ENCODE measurements at places on chromosomes 12 and 14.

DNA sequence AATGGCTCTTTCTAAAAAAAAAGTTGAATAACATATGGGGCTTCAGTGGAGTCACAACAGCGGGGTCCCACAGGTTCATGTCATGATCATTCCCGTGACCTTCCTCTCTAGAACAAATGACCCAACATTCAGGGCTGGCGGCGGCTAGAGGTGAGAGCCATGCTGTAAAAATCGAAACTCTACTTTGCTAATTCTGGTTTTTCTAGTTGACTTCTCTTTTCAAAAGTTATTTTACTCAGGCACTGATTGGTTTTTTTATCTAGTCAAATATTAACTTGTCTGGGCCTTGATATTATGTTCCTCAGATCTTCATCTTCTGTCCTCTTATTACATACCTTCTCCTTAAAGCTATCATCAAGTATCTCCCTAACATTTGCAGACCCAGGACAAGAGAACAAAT, 402.9 kb upstream of the SOX5 start:
- ATAC-seq = no peak

GRCh38 chr12:80188576-80188975, 89.2 kb downstream of the OTOGL start:
- ATAC-seq = no peak

DNA sequence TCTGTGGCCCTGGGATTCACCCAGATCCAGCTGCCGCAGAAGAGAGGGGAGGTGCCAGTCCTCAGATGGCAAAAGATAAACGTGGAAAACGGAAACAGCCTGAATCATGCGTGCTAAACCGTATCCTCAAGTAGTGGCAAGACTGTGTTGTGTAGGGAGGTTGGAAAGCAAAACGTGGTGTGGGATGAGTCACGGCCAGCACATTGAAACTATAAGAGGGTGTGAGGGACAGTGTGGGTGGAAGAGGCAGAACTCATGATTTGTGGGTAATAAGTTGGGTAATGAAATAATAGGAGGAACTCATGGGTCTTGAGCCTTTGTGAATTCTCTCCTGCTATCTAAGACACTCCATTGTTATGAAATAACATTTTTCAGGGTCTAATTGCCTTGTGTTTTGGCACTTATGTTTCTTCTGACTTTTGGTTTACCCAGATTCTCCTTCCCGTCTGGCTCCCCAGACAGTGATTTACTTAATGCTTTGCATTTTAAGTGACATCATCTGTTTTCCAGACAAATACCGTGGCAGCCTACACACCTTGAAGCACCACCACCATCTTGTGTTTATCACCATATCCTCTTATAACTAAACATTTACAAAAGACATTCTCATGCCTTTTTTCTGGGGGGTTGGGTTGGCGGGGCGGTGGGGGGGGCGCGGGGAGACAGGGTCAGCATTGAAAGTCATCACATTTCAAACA, 62.3 kb upstream of the PTCSC3 start:
- ATAC-seq = no peak

DNA sequence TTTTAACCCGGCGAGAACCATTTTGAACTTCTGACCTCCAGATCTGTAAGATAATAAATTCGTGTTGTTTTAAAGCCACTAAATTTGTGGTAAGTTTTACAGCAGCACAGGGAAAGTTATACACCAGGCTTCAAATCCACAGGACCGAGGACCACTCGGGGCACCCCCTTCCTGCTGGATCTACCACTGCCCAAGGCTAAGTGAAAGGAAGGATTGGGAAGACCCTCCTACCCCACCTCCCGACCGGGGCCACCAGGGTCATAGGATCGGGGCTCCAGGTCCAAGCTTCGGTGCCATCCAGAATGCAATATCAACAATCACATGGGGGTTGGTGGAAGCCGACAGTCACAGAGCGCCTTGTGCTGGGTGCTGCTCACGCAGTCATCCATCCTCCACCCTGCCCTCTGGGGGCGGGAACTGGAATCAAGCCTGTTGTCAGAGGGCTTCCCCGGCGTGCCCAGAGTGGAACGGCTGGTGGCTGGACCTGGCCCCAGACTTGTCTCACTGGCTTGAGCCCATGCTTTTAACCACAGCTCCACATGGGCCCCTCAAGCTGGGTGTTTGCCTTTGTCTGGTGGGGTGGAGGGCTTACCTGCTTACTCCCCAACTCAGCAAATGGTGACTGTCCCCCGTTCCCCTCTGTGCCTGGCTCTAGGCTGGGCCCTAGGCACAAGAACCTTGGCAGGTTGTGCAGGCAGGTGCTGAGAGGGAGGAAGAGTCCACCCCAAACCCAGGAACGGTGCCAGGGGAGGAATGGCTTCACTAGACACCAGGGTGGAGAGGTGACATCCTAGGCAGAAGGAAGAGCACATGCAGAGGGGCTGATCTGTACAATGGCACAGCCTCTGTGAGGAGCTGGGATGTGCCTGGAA, 180.3 kb upstream of the RTL1 start:
- ATAC-seq = no peak

GRCh38 chr14:26730929-26731618, 133.2 kb upstream of the NOVA1 start:
- ATAC-seq = peak; percentile 76

GRCh38 chr12:3091038-3091319, 13.8 kb downstream of the TSPAN9 start:
- ATAC-seq = no peak

DNA sequence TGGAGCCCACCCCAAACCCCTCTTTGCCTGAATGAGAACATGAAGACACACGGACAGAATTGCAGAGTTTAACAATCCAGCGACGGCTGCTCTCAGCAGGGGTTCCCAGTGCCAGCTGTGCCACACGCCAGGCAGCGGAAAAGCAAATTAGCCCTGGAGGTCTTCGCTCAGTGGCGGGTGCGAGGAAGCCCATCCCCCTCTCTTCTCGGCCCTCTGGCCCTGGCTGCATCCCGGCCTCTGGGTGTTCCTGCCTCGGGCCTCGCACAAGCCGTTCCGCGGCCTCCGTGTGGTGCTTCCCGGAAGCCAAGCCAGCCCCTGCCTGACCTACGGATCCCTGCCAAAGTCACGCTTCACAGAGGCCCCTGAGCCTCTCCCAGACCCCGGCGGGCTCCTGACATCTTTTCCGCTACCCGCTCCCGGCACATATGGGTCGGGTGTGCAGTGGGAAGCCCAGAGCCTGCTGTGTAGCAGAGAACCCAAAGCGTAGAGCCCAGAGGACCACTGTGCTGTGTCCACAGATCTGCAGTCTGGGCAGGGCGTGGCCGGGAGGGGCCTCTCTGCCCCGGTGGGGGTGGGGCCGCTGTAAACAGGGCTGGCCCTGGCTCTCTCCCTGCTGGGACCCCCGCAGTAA, 70.7 kb upstream of the GALNT9 start:
- no peak for ATAC-seq

DNA sequence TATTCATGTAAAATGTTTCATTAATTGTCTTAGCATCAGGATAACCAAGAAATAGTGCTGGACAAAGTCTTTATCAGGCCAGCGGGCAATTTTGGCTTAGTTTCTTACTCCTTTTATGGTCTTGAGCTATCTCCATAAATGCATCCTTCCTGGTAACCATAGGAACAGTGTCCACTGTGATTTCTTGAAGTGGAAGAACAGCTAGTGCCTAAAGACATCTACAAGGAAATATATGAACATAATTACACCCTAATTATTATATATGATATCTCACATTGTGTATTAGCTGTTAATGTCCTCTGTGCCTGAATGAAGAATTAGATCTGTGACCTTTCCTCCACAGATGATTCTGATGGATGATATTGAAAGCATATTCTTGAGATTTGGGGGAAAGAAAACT, 286.7 kb upstream of the ATXN7L3B start:
- no peak for ATAC-seq

DNA sequence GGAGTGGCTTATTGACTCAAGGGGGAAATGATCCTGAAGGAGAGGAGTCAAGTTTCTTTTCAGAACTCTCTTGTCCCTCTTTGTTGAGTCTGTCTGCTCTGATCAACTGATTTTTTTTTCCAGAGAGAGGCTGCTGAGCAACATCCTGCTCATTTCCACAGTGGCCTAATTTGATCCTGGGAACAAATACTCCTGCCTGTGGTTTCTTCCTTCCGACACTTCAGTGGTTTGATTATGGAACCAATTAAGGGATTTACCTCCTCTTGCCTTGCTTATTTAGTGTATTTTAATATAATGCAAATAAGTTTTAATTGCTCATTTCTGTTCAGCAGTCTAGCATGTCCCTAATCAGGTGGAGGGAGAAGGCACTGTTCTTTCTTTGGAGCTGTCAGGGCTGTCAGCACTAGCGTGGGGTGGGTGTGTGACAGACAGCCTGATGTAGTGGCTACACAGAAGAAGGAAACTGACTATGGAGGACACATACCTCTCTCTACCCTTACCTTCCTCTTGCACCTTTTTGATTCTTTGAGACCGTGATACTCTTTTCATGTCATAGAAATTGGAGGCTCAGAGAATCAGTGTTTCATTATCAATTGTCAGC, 344.9 kb upstream of the STXBP6 start:
- ATAC-seq = no peak

- no peak for ATAC-seq
Observed at GRCh38 chr12:114678718-114679117, 5.3 kb downstream of the TBX3 start.

DNA sequence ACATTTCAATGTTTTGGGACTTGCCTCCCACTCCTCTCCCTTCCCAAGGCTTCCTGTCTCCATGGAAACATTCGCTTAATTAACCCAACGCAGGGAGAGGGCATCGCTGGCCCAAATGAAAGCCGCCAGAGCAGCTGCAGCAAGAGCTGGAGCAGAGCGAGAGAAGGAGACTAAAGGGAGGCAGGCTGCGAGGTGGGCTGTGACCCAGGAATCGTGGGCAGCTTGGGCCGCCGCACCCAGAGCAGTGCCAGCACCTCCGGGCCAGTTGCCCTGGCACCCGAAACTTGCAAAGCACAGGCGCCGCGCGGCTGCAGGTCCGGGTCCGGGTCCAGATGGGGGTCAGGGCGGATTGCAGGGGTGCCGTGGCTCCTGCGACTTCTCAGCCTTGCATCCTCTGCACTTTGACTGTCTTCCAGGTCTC, 43.5 kb upstream of the PTPRQ start:
- ATAC-seq = peak; percentile 64

- no peak for ATAC-seq
Observed at GRCh38 chr12:102757154-102757881, 159.7 kb downstream of the PAH start.

- no peak for ATAC-seq
Observed at GRCh38 chr12:105099356-105099755, 8.2 kb upstream of the WASHC4 start.

- peak; percentile 70 for ATAC-seq
Observed at GRCh38 chr14:74324931-74325361, 22.2 kb upstream of the ABCD4 start.

DNA sequence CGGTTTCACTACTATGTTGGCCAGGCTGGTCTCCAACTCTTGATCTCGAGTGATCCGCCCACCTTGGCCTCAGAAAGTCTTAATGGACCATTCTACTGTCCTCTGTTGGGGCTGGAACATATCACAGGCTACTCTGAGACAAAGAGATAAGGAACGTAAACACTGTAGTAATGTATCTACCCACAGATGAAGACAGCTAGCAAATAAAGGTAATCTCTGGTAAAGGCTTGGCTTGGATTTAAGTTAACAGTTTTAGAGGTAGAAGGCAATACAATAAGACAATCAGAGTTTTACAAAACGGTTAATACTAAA, 44.6 kb upstream of the ISM2 start:
- no peak for ATAC-seq

- no peak for ATAC-seq
Observed at GRCh38 chr14:32408018-32408417, 78.9 kb downstream of the AKAP6 start.

GRCh38 chr12:50241178-50241577, 42.1 kb downstream of the LIMA1 start:
- ATAC-seq = no peak

- ATAC-seq = no peak
Observed at GRCh38 chr14:35532783-35533356, 1.1 kb upstream of the INSM2 start.

GRCh38 chr14:64604001-64604400, 54.2 kb downstream of the PPP1R36 start:
- ATAC-seq = no peak

DNA sequence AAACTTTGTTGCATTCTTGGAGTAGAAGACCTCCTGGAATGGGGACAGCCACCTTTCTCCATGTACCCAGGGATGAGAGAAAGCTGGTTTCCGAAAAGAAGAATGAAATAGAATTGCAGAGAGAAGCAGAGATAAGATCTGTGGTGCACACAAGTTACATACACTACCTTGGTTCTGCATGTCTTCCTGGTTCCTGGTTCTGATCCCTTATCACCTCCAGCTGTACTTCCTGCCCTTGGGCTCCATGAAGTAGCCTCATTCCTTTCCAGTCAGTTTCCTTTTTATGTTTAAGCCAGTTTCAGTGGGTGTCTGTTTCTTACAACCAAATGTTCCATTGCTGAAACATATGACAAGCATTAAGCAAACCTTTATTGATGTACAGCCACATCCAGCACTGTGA, 69.3 kb downstream of the FBXW8 start:
- no peak for ATAC-seq

- ATAC-seq = no peak
Observed at GRCh38 chr12:123645878-123646277, 12.2 kb downstream of the GTF2H3 start.

GRCh38 chr12:58424735-58425392, 483.5 kb downstream of the ATP23 start:
- ATAC-seq = peak; percentile 31

- ATAC-seq = no peak
Observed at GRCh38 chr14:61179061-61179690, 102.0 kb downstream of the TMEM30B start.

DNA sequence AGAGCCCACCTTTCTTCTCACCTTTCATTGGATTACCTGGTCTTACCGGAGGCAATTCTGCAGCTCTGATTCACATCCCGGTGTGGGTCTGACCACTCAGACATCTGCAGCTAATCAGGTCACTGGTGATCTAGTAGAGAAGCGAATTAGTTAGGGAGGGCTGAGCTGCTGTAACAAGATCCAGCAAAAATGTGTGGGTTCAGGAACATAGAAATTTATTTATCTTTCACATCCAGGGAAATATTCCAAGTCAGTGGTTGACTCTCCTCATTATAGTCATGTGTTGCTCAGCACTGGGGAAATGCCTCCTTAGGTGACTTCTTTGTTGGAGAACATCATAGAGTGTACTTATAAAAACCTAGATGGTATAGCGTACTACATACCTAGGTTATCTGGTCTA, 218.7 kb upstream of the PELI2 start:
- no peak for ATAC-seq

- ATAC-seq = no peak
Observed at GRCh38 chr12:51349026-51349425, 2.5 kb upstream of the CELA1 start.
